Activated naive CD4-positive, alpha-beta T cell treated with anti-CD3 and anti-CD28 coated beads, Interleukin-2, amount 50 U/mL, for 16 hours (primary cell): ENCODE measurements at places on chromosomes 13 and 19.
A peak's percentile ranks its signal among the peaks of the same experiment; 100 is the strongest.

- peak; percentile 39 for DNase-seq
Measured at GRCh38 chr13:41463838-41464602, 6.7 kb downstream of the RGCC start.

GRCh38 chr13:72890546-72890945 is 108.6 kb downstream of the PIBF1 start:
- no peak for DNase-seq

- no peak for DNase-seq
Measured at GRCh38 chr19:18593367-18594095, 4.9 kb downstream of the REX1BD start.

GRCh38 chr19:38508507-38508906 is 75.0 kb downstream of the RYR1 start:
- DNase-seq = no peak

GRCh38 chr13:99431927-99432608 is 69.2 kb upstream of the TM9SF2 start:
- no peak for DNase-seq

GRCh38 chr19:40588926-40589569 is 12.1 kb upstream of the LTBP4 start:
- no peak for DNase-seq

DNA sequence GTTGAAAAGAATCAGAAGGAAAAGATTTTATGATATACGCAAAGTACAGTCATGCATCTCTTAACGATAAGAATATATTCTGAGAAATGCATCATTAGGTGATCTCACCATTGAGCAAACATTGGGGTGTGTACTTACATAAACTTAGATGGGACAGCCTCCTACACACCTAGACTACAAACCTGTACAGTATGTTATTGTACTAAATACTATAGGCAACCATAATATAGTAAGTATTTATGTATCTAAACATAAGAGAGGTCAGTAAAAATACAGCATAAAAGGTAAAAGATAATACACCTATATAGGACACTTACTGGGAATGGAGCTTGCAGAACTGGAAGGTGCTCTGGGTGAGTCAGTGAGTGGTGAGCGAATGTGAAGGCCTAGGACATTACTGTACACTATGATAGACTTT is 254.6 kb downstream of the SPRY2 start:
- DNase-seq = no peak

DNA sequence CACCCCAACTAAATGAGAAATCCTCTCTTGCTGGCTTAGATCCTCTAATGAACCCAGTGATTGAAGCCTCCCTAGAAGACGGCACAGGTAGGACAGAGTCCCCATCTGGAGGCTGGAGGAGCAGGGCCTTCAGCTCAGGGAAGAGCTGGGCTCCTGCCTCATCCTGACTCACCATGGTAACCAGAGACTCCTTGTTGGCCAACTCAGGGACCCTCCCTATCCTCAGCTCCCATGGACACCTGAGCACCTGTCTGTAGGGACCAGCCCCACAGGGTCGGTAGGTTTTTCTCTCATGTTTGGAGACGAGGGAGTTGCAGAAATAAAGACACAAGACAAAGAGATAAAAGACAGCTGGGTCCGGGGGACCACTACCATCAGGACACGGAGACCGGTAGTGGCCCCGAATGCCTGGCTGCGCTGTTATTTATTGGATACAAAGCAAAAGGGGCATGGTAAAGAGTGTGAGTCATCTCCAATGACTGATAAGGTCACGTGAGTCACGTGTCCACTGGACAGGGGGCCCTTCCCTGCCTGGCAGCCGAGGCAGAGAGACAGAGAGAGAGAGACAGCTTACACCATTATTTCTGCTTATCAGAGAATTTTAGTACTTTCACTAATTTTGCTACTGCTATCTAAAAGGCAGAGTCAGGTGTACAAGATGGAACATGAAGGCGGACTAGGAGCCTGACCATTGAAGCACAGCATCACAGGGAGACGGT is 26.6 kb downstream of the SIGLEC7 start:
- no peak for DNase-seq

DNA sequence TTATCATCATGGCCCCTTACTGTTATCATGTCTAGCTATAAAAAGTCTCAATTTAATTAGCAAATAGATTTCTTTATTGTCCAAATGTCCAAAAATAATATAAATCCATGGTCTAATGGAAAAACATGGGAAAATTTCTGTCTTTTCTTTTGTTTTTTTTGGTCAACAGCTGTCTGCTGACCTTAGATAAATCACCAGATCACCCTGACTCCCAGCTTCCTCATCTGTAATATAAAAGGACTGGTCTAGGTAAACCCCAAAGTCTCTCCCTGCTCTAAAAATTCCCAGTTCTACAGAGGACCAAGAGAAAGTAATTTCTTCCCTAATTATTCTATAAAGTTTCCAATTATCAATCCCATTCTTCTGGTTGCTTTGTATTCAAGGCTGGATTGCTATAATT is 30.7 kb upstream of the RCBTB2 start:
- DNase-seq = no peak

DNA sequence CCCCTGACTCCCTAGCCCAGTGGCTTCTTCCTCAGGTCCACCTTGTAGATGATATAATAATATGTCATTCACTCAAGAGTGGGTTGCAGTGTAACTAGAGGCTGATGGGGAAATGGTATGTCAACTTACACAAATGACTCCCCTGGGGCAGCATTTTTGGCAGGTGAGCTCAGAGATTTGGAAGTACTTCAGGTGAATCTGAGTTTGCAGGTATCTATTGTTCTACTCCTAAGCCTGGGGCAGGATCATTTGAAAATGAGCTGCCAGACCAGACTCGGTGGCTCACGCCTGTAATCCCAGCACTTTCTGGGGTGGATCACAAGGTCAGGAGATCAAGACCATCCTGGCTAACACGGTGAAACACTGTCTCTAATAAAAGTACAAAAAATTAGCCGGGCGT is 11.6 kb upstream of the CNMD start:
- DNase-seq = no peak

GRCh38 chr19:8323781-8324185 is 2.5 kb downstream of the RPS28 start:
- DNase-seq = no peak

GRCh38 chr13:46119883-46120614 is 15.2 kb upstream of the CPB2 start:
- DNase-seq = no peak

DNA sequence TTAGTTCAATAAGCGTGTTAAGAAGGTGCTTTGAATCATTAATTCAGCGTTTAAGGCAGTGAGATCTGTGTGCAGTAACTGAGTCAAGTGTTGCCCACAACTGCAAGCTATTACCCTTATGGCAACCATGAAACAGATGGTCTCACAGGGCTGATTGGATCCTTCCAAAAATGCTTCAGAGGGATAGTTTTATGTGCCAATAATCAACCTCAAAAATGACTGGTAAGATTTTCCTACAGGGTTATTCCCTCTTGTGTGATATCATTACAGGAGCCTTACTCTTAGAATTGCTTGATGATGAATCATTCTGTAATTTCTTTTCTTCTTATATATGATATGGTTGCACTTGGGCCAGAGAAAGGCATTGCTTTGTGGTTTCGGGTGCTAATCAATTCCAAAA is 1299.2 kb upstream of the ATXN8OS start:
- DNase-seq = no peak

DNA sequence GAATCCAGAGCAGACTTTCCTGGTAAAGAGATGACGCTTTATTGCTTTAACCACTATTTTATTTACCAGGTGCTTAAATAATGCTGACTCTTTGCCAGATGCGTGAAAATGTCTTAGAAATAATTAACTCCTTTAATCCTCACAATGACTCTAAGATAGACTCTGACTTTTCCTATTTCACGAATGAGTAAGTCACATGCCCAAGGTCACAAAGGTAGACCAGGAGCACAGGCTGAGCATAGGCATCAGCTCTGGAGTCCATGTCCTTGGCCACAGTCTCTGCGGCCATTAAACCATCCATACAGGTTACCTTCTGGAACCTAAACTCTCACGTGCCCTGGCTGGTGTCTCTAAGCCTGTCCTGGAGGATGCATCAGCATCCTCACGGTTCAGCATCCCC is 87.3 kb downstream of the ERCC5 start:
- no peak for DNase-seq

DNA sequence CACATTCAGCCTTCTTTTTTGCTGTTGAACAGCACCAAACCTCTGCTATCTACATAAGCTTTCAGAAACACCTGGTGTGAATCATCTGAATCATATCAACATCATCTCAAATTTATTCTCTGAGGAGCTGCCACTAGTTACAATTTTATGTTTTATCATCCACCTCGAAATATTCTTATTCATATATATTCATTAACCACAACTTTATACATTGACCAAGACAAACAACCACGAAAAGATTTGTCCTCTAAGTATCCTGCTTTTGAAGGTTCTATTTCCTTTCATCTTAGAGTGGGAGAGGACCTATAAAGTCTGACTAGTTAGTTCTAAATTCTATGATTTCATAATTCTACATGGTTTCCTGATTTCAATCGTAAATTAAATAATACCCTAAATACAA is 18.9 kb downstream of the ESD start:
- no peak for DNase-seq

DNA sequence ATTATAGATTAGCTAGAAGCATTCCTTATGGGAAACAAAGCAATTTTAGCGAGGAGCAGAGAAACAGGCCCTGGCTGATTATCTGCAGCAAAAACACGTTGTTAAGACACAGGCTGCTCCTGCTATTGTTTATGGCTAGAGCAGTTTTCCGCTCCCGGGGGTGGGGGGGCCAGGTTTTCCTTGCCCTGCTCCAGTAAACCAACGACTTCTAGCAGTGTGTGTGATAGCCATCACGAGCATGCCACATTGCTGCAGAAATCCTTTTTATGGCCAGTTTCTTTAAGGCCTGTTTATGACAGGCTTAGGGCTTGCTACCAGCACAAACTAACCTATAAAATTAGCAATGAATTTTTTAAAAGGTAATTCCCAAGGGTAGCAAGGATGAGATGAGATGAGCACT is 18.4 kb upstream of the IL17D start:
- no peak for DNase-seq

GRCh38 chr19:4415352-4415751 is 12.9 kb downstream of the CHAF1A start:
- DNase-seq = no peak

GRCh38 chr19:28486473-28486872 is 726.5 kb downstream of the UQCRFS1 start:
- no peak for DNase-seq
